Astrocyte of the spinal cord (primary cell): ENCODE measurements at places on chromosomes 16 and 17.
A peak's percentile ranks its signal among the peaks of the same experiment; 100 is the strongest.

GRCh38 chr17:1560101-1560857 lies 2.3 kb downstream of the PITPNA start:
- DNase-seq, result no peak

DNA sequence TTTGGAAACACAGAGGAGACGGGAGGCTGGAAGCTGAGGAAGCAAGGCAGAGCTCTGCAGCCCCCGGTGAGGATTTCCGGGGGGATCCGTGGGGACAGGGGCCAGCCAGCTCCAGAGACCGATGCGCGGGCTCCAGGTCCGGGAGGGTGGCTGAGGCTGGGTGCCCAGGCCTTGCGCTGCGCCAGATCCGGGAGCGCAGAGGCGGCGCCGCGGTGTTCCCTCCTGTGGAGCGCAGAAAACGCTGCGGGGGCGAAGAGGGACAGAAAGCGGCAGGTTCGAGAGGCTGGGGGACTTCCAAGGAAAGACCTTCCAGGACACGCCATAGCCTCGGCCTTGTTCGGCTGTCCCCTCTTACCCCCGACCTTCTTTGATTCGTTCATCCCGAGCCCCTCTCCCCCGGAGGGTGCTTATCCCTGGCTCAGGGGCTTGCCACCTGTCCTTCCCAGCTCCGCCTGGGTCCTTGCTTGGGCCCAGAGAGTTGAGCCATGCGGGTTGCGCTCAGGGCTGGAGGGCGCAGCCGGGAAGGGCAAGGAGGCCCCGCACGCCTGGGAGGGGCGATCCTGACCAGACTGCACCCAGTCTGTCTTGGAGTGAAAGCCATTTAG lies 697 bp upstream of the SHISA9 start:
- DNase-seq, result no peak

GRCh38 chr17:1186214-1186820 lies 6.5 kb upstream of the ABR start:
- DNase-seq, result peak; percentile 38

DNA sequence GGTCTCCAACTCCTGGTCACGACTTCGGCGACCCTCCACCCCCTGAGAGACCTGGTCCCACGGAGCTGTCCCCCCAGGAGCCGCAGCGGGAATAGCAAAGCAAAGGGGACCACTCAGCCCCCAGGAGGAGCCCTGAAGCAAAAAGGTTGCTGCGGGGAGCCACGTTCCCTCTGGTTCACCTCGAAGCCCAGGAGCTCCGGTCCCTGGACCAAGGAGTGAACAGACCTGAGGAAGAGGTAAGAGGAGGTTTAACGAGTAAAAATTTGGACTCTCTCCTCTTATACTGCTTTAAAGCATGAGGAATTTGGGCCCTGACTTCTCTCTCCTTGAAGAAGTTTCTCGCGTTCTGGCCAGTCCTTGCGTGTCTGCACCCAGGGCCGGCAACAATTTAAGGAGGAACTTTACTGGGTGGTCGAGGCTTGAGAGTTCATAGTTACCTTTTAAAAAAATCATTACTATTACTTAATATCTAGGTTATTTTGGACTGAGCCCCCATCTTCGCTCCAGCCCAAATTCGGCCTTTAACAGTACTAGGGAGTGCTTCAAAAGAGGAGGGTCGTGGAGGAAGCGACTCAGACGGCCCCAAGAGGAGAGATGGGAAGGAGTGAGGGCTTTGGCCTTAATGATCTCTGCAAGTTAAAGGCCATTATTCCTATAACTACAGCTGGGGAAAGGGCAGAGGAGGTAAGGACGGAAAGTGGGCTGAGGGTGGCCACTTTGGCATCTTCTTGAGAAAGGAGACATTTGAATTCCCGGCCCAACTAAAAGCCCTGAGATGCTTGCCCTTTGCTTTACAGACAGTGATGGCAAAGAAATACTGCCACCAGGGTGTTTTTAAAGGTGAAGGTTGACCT lies 16.9 kb upstream of the HOXB9 start:
- DNase-seq, result no peak

GRCh38 chr17:32664936-32665583 lies 178.3 kb downstream of the CDK5R1 start:
- no peak for DNase-seq

DNA sequence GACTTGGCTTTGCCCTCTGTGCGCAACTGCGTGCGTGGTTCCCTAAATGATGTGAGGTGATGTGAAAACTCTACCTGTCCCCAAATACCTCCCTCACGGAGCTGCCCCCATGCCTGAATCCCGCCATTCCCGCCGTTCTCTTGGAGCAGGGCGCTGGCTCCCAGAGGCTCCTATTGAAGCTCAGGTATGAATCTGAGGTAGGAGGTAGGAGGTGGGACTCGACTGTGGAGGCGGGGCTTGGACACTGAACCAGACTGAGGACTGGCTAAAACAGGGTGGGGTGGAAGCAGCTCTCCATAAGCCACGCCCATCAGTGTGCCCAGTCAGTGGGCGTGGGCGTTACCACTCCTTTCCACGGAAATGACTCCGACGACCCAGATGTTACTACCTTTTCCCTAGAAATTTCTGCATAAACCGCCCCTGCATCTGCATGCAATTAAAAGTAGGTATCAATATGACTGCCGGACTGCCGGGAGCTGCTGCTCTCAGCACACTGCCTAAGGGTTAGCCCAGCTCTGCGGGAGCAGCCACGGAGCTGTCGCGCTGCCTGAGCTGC lies 41.0 kb downstream of the FOXL1 start:
- DNase-seq, result no peak

DNA sequence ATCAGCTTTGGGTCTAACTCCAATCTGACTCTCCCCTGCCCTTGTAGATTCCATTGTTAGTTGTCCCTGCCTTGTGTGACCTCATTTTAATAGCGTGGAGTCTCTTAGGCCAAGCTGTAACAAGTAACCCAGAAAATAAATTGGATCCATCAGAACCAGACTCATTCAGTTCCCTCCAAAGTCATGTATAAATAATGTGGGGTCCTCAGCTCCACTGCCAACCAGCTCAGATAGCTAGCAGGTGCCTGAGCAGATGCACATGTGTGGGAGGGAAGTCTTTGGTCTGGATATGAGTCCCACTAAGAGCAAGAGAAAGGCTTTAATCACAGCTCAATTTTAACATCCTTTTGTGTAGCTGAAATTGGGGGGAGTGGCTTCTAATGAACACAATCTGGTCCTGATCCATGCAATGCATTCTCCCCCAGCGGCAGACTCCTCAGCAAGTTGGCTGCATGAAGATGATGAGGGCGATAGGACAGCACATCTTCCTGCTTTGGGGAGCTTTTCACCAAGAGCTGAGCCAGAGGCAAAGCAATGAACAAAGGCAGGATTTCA lies 151.6 kb downstream of the ABCC12 start:
- DNase-seq, result no peak

GRCh38 chr17:72387969-72388368 lies 267.1 kb downstream of the SOX9 start:
- no peak for DNase-seq

DNA sequence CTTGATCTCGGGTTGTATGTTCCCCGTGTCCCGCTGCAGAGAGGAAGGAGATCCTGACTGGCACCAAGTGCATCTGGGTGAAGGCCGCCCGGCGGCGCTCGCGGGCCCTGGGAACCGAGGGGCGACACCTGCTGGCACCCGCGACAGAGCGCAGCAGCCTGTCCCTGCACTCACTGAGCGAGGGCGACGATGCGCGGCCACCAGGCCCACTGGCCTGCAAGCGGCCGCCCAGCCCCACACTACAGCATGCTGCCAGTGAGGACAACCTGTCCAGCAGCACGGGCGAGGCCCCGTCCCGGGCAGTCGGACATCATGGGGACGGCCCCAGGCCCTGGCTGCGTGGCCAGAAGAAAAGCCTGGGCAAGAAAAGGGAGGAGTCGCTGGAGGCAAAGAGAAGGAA lies 7.5 kb downstream of the BTBD17 start:
- no peak for DNase-seq

GRCh38 chr17:81553616-81554181 lies 1.5 kb upstream of the FAAP100 start:
- peak; percentile 94 for DNase-seq

- no peak for DNase-seq
Measured at GRCh38 chr16:79045191-79045590, 555.3 kb downstream of the MAF start.

GRCh38 chr17:74618451-74618850 lies 5.1 kb downstream of the CD300E start:
- no peak for DNase-seq

DNA sequence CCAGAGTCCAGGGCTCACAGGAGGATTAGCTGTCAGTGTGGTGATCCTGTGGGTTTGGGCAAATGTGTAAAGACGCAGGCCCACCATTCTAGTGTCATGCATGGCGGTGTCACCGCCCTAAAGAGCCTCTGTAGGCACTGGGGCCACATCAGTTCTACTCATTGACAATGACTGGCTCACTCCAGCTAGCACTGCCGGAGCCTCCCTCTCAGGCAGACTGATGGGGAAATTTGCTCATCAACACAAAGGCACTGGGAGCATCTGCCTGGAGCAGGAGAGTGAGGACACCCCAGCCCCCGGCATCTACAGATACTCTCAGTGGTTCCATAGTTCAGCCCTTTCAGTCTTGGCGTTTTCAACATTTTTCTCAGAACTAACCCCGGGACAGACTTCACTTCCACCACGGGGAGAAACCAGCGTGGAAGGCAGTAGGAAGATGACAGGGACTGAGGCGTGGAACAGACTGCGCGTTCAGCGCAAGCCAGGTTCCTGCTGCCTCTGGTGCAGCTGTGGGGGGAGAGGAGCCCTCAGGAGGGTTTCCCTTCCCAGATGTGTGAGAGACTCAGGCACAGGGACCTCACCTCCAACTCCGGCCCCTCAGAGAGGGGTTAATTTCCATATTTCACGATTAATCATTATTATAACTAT lies 256.6 kb downstream of the RBFOX3 start:
- no peak for DNase-seq

GRCh38 chr16:1090620-1091587 lies 5.1 kb downstream of the C1QTNF8 start:
- DNase-seq, result no peak

- no peak for DNase-seq
Measured at GRCh38 chr16:75147968-75148310, 385 bp upstream of the ZFP1 start.

DNA sequence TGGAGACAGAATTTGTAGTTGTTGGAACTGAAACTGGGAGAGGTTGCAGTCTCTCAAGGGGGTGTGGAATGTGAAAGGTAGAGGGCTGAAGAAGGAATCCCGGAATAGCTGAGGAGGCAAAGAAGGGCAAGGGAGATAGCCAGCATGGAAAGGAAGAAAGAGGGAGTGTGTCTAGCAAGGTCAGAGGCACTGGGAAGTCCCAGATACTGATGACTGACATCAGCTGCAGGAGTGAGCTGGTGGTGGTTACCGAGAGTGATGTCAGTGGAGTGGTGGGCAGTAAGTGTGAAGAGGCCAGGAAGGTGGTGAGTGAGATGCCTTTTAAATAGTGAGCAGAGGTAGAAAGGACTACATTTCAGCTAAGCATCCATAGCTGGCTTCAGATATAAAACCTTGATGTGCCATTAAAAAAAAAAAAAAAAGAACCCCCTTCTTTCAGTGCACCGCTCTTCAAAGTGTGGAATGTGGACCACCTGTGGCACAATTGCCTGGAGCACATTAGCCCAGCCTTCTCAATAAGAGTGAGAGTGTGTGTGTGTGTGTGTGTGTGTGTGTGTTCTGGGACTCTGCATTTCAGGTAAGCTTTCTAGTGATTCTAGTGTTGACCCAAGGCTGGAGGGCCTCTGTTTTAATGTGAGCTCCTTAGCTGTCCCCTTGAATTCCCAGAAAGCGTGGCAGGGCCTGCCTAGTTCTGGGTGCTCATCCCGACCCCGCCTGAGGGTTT lies 8.5 kb downstream of the PRMT7 start:
- no peak for DNase-seq

DNA sequence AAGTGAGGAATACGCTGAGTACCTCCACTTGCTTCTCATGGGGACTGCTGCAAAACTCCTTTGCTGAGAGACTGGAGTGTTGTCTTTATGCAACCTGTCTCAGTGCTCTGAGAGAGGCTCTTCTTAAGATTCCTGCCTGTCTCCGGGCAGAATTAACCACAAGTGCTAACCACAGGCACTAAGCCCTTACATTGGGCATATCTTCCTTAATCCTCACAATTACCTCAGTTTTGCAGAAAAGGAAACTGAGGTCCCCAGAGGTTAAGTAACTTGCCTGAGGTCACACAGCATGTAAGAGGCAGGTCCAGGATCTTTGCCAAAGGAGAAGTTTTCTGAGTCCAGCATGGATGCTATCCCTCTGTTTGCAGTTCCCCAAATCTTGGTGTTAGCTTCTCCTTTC lies 86.0 kb downstream of the GP2 start:
- no peak for DNase-seq

DNA sequence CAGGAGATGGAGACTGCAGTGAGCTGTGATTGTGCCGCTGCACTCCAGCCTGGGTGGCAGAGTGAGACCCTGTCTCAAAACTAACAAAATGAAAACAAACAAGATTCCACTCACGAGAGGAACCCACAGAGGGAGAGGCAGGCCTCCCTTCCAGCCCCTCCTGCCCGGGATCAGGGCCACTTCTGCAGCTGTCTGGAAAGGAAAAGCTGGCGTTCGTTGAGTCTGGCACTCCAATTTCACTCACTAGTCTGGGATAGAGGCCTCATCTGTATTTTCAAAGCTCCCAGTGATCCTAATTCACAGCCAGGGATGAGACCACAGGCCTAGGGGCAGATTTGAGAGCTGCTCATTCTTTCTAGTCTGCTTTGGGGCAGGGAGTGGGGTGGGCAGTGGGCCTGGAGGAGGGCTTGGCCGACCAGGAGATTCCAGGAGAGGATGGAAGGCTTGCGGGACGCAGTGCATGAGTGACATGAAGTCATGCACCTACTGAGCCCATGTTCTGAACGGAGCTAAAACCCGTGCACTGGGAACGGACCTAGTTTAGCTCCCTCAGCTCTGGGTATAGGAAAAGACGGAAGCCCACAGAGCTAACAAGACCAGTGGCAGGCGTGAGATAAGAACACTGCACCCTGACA lies 54.0 kb downstream of the COTL1 start:
- DNase-seq, result no peak

DNA sequence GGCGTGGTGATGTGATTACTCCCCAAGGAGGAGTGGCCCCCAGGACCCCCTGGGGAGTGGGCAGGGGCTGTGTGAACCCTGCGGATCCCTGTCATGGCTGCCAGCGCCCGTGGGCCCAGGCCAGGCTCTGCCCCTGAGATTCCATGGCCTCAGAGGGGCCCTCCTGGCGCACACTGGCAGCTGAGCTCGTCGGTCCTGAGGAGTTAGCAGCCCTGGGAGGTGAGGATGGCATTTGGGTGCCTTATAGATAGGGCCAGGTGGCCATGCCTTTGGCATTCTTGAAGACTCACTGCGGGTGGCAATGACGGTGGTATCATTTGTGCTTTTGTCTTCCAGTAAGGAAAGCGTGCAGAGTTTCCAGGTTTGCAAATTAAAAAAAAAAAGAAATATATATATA lies 146.8 kb upstream of the GSE1 start:
- no peak for DNase-seq
